NCI-H1105 (cell line): ENCODE measurements at places on chromosomes 5 and 9.

- DNase-seq = no peak
Measured at GRCh38 chr9:80188579-80188978, 616.8 kb downstream of the TLE4 start.

DNA sequence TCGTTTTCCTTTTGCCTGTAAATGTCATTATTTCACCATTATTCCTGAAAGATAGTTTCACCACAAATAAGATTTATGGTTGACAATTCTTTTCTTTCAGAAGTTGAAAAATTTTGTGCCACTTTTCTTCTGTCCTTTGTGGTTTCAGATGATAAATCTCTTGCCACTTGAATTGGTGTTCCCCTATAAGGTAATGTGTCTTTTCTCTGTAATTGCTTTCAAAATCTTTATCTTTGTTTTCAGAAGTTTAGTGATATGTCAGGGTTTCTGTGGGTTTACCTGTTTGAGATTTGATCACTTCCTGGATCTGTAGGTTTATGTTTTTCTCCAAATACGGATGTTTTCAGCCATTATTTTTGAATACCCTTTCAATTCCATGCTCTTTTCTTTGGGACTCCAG, 14.6 kb downstream of the RASA1 start:
- DNase-seq = no peak

- DNase-seq = no peak
Measured at GRCh38 chr5:94884311-94884710, 265.8 kb downstream of the SLF1 start.

GRCh38 chr5:138502121-138502520, 36.8 kb downstream of the EGR1 start:
- no peak for DNase-seq

DNA sequence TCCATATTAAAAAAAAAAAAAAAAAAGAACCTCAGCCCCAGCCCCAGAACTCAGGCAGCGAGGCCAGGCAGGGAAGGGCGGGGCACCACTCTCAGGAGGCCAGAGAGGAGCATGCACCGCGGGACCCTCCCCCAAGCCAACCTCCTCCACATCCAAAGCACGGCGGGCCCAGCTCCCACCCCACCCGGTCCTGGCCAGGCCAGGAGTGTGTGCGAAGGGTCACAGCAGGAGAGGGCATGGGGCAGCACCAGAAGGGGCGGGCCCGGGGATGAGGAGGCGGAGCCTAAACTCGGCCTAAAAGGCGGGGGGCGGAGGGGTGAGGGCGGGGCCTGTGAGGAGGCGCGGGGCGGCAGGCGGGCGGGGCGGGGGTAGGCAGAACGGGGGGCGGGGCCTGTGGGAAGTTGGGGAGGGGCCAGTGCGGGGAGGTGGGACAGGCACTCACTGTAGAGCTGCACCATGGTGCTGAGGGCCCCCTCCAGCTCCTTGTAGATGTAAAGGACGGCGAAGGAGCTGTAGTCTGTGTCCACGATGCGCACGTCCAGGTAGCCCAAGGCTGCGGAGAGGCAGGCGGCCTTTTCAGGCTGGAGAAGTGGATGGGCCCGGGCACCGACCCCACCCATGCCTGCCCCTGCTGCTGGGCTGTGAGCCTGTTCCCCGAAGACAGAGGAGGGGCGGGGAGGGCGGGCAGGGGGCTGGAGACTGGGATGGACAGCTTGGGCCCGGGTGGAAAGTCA, 1.2 kb downstream of the LCN15 start:
- DNase-seq = no peak
